Peyer's patch (tissue), 4 donors: ENCODE measurements at places on chromosomes 12 and 14. TPM values are rescaled to one million over a fixed set of nuclear protein-coding genes. Genes with fewer than 3 reads are reported as not detected.

GRCh38 chr12:111785651-111786050 lies 18.9 kb downstream of the ALDH2 start:
- H3K36me3 ChIP-seq: no peaks in the 10 kb centered on the region
- no peaks in the 10 kb centered on the region for H3K27me3 ChIP-seq
- H3K27ac ChIP-seq: no peak overlapping the region
- H3K4me3 ChIP-seq: no peak overlapping the region
- no peak for DNase-seq

GRCh38 chr12:77940011-77940423 lies 109.3 kb downstream of the NAV3 start:
- no peaks in the 10 kb centered on the region for H3K27me3 ChIP-seq
- no peaks in the 10 kb centered on the region for H3K4me1 ChIP-seq
- no peak overlapping the region for H3K4me3 ChIP-seq
- no peak for DNase-seq

DNA sequence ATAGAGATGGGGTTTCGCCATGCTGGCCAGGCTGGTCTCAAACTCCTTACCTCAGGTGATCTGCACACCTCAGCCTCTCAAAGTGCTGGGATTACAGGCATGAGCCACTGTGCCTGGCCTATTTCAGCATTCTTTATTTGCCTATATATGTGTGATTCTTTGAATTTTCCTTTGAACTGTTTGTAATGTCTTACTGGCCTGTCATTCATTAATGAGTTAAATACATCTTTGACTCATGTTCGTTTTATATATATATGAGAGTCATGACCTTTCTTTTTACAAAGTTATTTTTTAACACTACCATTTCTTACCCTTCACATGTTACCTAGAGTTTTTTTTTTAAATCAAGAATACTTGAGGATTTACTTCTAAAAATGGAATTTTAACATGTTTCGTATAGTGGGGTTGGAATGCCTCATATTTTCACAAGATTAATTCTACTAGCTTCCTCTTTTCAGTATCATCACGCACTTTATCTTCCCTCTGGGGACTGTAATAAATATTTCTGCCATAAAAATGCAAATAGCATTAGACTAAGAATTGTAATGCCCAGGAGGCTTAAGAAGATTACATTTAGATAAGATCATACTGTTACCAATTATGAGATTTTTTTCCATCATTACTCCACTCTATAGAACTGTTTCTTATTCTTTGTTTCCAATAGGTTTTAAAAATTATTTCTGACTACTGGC lies 66.7 kb downstream of the NTN4 start:
- DNase-seq: no peak
- no peaks in the 10 kb centered on the region for H3K36me3 ChIP-seq
- no peaks in the 10 kb centered on the region for H3K4me1 ChIP-seq
- H3K4me3 ChIP-seq: no peak overlapping the region
- H3K27ac ChIP-seq: no peak overlapping the region
- H3K27me3 ChIP-seq: no peaks in the 10 kb centered on the region

GRCh38 chr14:68216079-68216478 lies 396.5 kb downstream of the RAD51B start:
- no peaks in the 10 kb centered on the region for H3K36me3 ChIP-seq
- no peak overlapping the region for H3K27ac ChIP-seq
- no peak for DNase-seq

GRCh38 chr14:61940666-61941420 lies 178.6 kb downstream of the SNAPC1 start:
- DNase-seq: no peak
- no peaks in the 10 kb centered on the region for H3K36me3 ChIP-seq
- no peaks in the 10 kb centered on the region for H3K27me3 ChIP-seq
- no peaks in the 10 kb centered on the region for H3K4me1 ChIP-seq

DNA sequence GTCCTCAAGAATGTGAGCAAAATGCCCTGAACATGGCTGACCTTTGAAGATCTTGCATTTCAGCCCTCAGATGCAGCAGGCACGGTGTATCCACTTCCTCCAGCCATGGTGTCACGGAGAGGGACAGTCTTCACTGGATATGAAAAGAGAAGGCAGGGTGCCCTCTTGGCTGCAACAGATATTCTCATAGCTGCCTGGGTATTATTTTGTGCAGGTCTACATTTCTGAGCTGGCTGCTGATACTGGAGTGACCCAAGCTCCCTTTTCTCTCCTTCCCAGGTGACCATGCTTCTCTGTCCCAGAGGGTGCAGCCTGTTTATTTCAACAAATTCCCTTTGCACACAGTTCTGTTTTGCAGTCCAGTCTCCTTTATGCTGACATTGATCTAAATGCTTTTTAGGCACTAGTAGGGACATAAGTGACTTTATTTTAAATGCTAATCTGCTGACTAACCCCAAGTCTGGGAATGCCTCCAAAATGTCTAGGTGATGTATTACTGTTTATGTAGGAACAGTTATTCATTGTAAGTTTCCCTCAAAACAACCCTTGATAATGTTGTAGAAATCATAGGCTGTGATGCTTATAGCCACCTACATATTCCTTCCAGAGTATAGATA lies 17.4 kb upstream of the PYGL start:
- H3K27ac ChIP-seq: peak overlapping the region; percentile 48
- no peak for DNase-seq
- H3K4me1 ChIP-seq: no peaks in the 10 kb centered on the region
- H3K36me3 ChIP-seq: no peaks in the 10 kb centered on the region

GRCh38 chr12:20404576-20405346 lies 36.4 kb downstream of the PDE3A start:
- no peaks in the 10 kb centered on the region for H3K4me1 ChIP-seq
- no peak overlapping the region for H3K4me3 ChIP-seq
- DNase-seq: no peak

DNA sequence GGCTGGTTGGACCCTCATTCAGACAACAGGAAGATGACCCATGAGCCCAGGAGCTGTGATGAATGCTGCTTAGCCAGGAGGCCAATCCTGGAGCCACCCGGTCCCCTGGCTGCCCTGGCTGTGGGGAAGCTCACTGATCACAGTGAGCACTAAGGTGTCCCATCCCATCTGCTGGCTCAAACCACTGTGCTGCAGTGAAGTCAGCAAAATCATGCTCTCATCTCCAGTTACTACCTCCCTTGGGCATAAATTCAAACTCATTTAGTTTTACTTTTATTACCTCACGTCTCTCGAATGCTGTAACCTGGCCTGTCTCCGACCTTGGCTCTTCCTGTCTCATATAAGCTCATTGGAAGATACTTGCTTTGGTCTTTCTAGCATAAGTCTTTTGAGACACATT lies 112.4 kb downstream of the APAF1 start:
- no peak overlapping the region for H3K27ac ChIP-seq
- H3K4me3 ChIP-seq: no peak overlapping the region
- DNase-seq: no peak
- no peaks in the 10 kb centered on the region for H3K4me1 ChIP-seq

WIF1 gene
- total RNA-seq: not detected

- no peaks in the 10 kb centered on the region for H3K4me1 ChIP-seq
- no peak overlapping the region for H3K27ac ChIP-seq
- H3K4me3 ChIP-seq: no peak overlapping the region
- no peak for DNase-seq
Measured at GRCh38 chr14:95125221-95125620, 32.1 kb downstream of the DICER1 start.

DNA sequence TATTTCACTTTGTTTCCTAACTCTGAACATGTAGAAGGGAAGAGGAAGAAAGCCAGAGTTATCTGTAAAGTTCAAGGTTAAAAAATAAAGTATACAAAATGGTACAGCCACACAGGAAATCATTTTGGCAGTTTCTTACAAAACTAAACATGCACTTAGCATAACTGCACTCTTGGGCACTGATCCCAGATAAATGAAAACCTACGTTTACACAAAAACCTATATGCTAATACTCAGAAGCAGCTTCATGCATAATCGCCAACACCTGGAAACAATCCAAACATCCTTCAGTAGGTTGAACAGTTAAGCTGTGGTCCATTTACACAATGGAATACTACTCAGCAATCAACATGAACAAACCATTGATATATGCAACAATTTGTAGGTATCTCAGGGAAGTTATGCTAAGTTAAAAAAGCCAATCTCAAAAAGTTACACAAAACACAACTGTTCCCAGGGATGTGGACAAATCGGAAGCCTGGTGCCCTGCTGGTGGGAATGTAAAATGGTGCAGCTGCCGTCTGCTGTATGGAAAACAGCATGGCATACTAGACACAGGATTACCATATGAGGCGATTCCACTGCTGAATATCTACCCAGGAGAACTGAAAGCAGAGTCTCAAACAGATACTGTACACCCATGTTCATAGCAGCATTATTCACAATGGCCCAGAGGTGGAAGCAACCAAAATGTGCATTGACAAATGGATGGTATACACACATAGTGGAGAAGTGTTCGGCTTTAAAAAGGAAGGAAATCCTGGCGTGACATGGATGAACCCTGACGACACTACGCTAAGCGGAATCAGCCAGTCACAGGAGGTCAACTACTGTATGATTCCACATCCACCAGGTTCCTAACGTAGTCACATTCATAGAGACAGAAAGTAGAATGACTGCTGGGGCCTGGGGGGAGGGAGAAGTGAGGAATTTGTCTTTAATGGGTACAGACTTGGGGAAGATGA lies 37.7 kb downstream of the NRDE2 start:
- no peak overlapping the region for H3K4me3 ChIP-seq
- H3K36me3 ChIP-seq: peaks cover 74% of the 10 kb centered on the region

GRCh38 chr12:69241438-69242092 lies 2.2 kb downstream of the CPSF6 start:
- DNase-seq: no peak
- no peak overlapping the region for H3K27ac ChIP-seq
- no peaks in the 10 kb centered on the region for H3K27me3 ChIP-seq
- H3K4me1 ChIP-seq: no peaks in the 10 kb centered on the region

- no peak for DNase-seq
- no peak overlapping the region for H3K4me3 ChIP-seq
- H3K27ac ChIP-seq: no peak overlapping the region
- no peaks in the 10 kb centered on the region for H3K36me3 ChIP-seq
Measured at GRCh38 chr14:73958591-73958990, 8.5 kb downstream of the COQ6 start.

MAP3K9 gene
- 10.7 TPM for total RNA-seq

PTPN6 gene
- 42.2 TPM for total RNA-seq

DNA sequence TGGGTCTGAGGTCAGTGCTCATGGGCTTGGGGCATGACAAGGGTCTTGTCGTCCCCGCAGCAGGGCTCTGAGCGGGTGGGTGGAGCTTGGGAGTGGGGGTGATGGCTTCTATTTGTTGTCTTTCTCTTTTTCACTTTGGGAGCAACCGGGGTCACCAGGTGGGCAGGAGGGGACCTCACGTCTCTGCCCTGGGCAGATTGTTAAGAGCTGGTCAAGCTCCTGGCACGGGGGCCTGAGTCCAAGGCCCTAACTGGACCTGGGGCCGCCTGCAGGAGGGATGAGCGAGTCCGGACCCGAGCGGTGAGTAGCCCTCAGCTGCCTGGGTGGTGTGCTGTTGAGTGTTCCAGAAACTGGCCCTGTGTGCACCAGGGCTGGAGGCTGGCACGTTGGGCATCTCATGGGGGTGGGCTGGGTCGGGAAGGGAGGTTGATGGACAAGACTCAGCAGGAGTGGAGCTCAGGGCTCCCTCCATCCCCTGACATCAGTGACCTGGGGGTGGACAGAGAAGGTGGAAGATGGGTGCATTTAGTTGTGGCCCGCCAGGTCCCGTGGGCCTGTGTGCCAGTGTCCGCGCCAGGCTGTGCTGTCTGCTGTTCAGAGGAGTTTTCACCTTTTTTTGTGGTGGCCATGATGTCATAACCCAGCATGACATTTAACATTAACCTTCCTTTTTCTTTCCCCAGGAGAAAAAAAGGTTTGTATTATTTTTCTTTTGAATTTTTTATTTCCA lies 27.5 kb downstream of the RTL1 start:
- H3K36me3 ChIP-seq: no peaks in the 10 kb centered on the region
- no peaks in the 10 kb centered on the region for H3K27me3 ChIP-seq
- H3K4me3 ChIP-seq: no peak overlapping the region
- no peak for DNase-seq
- H3K27ac ChIP-seq: no peak overlapping the region
- no peaks in the 10 kb centered on the region for H3K4me1 ChIP-seq

- H3K27me3 ChIP-seq: no peaks in the 10 kb centered on the region
- DNase-seq: no peak
- no peaks in the 10 kb centered on the region for H3K36me3 ChIP-seq
- no peaks in the 10 kb centered on the region for H3K4me1 ChIP-seq
- H3K27ac ChIP-seq: no peak overlapping the region
Measured at GRCh38 chr12:105820429-105821125, 318.2 kb downstream of the NUAK1 start.

- H3K27ac ChIP-seq: no peak overlapping the region
- no peak for DNase-seq
- H3K4me3 ChIP-seq: no peak overlapping the region
- no peaks in the 10 kb centered on the region for H3K4me1 ChIP-seq
- H3K36me3 ChIP-seq: no peaks in the 10 kb centered on the region
Measured at GRCh38 chr12:130242506-130242905, 80.2 kb downstream of the FZD10 start.

- no peaks in the 10 kb centered on the region for H3K36me3 ChIP-seq
- no peaks in the 10 kb centered on the region for H3K27me3 ChIP-seq
- peak overlapping the region; percentile 48 for H3K4me3 ChIP-seq
- DNase-seq: no peak
Measured at GRCh38 chr12:52874573-52875435, 26.0 kb upstream of the KRT78 start.

DNA sequence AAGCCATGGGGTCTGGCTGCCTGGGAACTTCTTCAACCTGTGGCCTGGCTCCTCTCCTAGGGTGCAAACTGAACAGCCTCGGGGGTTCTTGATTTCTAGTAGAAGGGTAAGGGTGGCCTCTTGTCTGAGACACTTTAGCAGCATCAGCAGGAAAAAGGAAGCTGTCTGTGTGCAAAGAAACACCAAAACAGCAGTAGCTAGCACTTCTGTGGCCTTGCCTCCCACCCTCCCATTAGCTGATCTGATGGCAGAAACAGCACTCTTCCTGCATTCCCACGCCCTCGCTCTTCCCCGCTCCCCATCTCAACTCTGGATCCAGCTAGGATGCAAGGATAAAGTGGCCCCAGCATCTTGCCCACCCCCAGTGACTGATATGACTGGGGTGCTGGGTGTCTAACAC lies 20.7 kb downstream of the SLC7A8 start:
- no peaks in the 10 kb centered on the region for H3K4me1 ChIP-seq
- H3K36me3 ChIP-seq: no peaks in the 10 kb centered on the region
- H3K27me3 ChIP-seq: no peaks in the 10 kb centered on the region
- DNase-seq: no peak

RPGRIP1 gene
- not detected for total RNA-seq

KLRC4 gene
- 5.6 TPM for total RNA-seq
